ENCODE measurements at places on chromosomes 6 and 20. TPM values are rescaled to one million over a fixed set of nuclear protein-coding genes. Genes with fewer than 3 reads are reported as not detected.

COL19A1 gene
- polyA plus RNA-seq = 0.72 TPM

HSPA1L gene
- polyA plus RNA-seq = 0.95 TPM

TAF4 gene
- polyA plus RNA-seq = 4.5 TPM

LY6G6D gene
- not detected for polyA plus RNA-seq

GRCh38 chr6:125140808-125141207, 12.8 kb upstream of the TPD52L1 start:
- DNase-seq = no peak

DNA sequence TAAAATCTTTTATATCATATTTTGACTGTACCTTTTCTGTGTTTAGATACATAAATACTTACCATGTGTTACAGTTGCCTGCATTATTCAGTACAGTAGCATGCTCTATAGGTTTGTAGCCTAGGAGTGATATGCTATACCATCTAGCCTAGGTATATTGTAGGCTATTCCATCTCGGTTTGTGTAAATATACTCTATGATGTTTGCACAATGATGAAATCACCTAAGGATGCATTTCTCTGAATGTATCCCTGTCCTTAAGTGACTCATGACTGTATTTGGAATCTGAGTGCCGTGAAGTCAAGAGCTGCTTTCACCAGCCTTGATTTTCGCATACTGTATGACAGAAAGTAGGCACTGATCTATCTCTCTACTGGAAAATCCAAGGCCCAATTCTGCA, 129.9 kb downstream of the UTRN start:
- no peak for DNase-seq

DNA sequence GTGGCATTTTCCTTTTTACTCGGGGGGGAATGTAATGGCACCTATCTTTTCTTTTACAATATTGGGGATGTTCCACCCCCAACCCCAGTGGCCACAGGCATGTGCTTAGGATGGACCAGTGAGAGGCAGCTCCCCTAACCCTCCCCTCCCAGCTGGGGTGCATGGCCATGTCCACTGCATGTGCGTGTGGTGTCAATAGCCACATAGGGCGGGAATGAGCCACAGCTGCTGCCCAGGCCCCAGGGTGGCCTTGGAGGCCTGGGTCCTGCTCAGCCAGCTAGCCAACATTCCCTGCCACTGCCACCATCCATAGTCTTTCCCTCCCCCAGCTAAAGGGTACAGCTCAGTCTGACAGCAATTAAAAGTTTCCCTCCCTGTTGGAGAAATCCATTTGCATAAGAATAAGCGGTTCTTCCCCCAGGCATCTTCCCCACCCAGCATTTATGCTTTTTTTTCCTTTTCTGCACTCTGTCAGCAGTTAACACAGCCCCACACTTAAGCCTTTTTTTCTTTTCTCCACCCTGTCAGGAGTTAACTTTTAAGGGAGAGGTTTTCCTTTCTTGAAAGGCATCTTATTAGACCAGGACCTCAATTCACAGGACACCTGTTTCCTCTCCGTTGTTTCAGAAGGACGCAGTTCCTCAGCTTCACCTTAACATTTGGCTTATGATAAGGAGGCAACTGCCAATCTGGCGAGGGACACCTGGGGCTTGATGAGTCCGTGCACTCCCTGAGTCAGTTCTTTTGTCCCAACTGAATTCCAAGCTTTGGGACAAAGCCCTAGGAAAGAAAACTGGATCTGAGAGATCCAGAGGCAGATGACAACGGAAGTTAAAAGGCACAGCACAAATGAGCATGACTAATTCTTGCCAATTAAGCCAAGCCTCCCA, 121.4 kb downstream of the TPBG start:
- no peak for DNase-seq

BPIFB4 gene
- not detected for polyA plus RNA-seq

GRCh38 chr6:99810942-99811620, 182.9 kb downstream of the MCHR2 start:
- no peak for DNase-seq

All from heart left ventricle (tissue), 16 donors.